GM20000 (cell line): ENCODE measurements at places on chromosomes 5 and 9.
A peak's percentile ranks its signal among the peaks of the same experiment; 100 is the strongest.

- DNase-seq, result no peak
These were observed 75.8 kb upstream of the PCAT7 start for GRCh38 chr9:94478755-94479730.

DNA sequence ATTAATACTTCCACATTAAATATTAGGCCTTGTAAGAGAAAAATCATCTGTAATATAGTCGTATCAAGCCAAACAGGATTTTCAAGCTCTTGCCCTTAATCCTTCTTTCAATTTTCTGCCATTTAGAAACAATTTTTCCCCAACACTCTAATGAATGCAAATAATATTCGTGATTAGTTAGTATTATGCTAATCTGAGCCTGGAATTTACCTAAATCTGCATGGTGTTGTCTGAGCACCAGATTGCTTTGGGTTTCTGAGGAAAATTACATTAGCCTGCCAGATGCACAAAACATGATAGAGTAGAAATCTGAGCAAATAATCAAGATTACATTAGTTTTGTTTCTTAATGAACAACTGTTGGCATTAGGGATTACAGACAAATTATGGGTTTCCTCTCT, 176.6 kb downstream of the ZDHHC21 start:
- DNase-seq, result no peak

GRCh38 chr5:169778622-169779596, 141.8 kb downstream of the DOCK2 start:
- DNase-seq, result peak; percentile 54

GRCh38 chr5:110346893-110347358, 379.5 kb downstream of the TMEM232 start:
- no peak for DNase-seq

GRCh38 chr5:159449925-159450324, 119.6 kb upstream of the IL12B start:
- no peak for DNase-seq

GRCh38 chr9:136047775-136048559, 47.1 kb downstream of the NACC2 start:
- peak; percentile 22 for DNase-seq

DNA sequence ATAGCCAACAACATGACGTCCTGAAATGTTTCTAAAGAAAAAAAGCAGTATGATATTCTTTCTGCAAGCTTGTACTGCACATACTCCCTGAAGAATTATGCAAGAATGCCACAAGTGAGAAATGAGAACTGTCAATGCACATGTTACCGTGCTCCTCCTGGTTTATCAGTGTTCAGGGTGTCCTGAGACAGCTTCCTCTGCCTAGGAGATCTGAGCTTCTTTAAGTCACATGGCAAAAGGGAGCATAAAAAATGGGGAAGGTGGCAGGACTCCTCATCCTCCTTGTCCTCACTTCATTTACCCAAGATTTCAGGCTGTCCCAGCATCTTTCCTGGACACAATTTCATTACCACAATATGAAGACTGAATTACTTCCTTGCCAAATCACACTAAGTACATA, 238.2 kb downstream of the GLIS3 start:
- no peak for DNase-seq

DNA sequence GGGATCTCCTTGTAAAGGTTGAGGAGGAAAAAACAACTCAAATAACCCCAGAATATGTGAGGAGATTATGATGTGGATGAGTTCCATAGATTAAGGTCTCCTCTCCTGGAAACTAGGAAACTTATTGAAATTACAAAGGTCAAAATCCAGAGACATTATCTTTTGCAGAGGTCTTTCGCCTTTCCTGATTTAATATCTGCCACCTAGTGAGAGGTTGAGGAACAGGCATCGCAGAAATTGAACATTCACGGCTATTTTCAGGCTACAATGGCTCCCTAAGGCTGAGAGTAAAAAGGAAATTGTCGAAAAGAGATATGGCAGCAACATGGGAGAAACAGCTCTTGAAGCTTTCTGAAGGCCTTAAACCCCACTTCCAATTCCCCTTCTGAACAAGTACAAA, 127.5 kb upstream of the PLCXD3 start:
- DNase-seq, result no peak

- DNase-seq, result no peak
These were observed 21.8 kb downstream of the C5orf22 start for GRCh38 chr5:31553863-31554262.

DNA sequence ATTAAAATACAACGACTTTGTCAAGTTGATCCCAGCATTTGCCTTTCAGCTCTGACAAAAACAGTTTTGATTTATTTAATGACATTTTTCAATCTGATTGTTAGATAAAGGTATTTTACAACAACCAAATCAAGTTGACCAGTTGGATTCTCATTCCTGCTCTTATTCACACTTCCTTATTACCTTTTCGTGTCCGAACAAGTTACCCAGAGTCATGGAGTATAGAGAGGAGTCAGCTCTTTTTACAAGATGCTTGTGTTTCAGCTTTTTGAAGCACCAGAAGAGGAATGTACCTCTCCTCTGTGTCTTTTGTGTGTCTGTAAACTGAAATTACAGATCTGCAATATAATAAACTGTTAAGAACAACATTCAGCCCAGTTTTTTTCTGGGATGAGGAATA, 151.3 kb upstream of the TMEM161B start:
- no peak for DNase-seq

DNA sequence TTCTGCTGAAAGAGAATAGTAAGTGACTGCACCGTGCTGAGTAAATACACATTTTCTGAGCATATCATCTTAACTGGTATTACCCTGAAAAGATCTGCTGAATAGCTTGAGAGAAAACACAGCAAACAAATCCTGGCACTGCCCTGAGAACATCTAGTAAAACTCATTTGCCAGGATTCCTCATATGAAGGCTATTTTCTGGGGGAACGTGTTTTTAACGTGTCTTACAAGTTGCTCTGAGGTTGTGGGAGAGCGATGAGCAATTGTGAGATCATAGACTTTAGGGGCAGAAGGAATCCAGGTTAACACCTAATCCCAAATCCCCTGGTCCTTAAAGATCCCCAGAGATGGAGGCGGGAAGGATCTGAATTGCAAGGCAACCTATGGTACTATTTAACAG, 331.9 kb upstream of the RFX3 start:
- DNase-seq, result no peak

DNA sequence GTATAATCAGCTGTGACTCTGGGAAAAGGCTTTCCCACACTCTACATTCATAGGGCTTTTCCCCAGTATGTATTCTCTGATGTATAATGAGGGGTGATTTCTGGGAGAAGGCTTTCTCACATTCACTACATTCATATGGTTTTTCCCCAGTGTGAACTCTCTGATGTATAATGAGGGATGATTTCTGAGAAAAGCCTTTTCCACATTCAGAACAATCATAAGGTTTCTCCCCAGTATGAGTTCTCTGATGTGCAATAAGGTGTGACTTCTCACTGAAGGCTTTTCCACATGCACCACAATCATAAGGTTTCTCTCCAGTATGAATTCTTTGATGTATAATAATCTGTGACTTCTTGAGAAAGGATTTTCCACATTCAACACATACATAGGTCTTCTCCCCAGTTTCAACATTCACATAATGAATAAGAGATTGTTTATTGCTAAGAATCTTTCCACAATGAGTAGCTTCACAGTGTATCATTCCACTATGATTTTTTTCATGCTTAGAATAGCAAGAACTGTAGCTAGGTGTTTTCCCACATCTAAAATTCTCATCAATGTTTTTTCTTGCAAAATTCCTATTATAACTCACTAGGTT, 26.7 kb upstream of the ZNF300 start:
- no peak for DNase-seq

DNA sequence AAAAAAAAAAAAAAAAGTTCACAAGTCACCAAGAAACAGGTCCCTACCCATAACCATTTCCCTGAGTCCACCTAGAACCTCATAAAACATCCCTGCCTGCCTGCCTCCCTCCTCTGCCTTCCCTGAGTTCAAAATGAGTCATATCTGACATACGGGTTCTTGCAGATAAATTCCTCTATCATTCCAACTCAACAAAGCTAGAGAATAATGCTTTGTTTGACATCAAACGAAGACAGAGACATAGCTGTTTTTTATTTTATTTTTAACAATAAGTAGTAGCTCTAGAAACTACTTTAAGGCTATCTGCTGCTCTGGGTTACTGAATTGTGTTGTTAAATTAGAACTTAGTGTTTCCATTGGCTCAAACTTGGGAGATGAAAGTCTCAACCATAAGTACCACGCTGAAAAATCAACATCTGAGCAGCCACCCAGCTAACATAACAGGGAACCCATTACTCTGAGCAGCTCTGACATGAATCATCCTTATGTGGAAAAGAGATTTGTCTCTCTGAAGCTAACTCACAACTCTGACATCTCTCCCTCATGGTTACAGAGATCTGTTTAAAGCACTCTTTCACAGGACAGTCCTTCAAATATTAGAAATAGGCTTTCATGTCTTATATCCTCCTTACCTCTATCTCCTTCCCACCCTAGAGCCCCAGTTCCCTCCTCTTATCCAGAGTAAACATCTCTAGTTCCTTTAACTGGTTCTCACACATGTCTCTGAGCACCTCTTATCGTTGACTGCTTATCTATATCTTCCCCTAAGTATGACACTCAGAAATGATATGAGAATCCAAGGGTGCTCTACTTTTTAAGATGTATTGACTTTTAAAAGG, 12.1 kb downstream of the TMEM245 start:
- no peak for DNase-seq

DNA sequence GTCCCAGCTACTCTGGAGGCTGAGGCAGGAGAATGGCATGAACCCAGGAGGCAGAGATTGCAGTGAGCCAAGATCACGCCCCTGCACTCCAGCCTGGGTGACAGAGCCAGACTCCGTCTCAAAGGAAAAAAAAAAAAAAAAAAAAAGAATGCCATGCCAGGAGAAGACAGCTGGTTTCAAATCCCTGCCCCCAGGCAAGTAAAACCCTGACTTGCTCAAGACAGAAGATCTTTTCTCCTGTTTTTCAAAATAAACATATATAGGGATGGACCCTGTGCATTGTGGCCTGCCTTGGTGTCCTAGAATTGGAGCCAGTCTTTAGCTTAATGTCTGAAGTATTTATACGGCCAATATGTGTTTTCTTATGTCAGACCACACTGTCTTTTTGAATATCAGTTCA, 177.1 kb downstream of the NR3C1 start:
- DNase-seq, result no peak

- no peak for DNase-seq
These were observed 48.9 kb downstream of the AHRR start for GRCh38 chr5:370311-370958.

DNA sequence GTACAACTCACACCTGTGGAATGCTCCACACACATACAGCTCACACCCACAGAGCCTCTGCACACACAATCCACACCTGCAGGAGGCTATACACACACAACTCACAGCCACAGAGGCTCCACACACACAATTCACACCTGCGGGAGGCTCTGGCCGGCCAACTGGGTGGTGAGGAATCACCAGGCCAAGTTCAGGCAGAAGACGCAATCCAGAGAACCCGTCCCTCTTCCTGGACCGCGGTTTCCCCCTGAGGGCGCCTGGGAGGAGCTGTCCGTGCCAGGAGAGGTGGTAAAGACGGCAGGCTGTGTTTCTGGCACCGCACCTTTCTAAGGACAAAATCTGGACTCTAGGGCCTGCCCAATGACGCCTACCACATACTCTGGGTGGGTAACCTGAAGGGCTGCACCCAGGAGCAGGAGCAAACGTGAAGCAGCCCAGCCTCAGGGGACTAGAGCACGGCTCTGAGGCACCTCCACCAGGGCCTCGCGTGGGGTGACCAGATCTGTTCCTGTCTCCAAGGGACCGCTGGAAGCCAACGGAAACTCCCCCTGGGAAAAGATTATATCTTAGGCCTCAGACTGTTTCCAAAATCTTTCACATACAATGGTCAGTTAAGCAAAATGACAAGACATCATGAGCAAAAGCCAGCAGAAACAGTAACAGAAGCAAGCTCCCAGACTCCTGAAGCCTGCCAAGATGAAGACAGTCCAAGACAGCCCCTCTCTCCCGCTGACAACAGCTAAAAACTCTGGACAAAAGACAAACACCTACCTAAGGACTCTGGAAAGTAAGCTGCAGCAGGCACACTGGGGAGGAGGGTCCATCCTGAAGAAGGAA, 16.9 kb downstream of the CAMSAP1 start:
- DNase-seq, result no peak

DNA sequence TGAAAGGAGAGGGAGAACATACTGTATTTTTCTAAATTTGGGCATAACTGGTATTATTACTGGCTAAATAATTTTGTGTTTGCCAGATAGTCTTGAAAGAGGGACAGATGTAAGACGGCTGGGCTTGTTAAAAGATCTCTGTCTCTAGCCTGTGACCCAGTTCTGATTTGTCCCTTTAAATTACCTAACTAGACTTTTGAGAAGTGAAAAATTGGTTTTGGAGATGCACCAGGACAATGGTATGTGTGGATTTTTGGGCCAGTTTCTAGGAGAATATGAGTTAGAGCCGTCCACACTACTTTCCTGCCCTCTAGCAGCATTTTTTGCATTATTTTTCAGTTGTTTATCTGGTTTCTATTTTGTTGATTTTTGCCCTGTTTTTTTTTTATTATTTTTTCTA, 33.5 kb downstream of the LNPEP start:
- no peak for DNase-seq

- DNase-seq, result no peak
These were observed 15.9 kb downstream of the GRHPR start for GRCh38 chr9:37438359-37438758.

- DNase-seq, result no peak
These were observed 23.6 kb upstream of the SARDH start for GRCh38 chr9:133761641-133762248.

GRCh38 chr5:67377631-67378030, 181.0 kb upstream of the CD180 start:
- no peak for DNase-seq

DNA sequence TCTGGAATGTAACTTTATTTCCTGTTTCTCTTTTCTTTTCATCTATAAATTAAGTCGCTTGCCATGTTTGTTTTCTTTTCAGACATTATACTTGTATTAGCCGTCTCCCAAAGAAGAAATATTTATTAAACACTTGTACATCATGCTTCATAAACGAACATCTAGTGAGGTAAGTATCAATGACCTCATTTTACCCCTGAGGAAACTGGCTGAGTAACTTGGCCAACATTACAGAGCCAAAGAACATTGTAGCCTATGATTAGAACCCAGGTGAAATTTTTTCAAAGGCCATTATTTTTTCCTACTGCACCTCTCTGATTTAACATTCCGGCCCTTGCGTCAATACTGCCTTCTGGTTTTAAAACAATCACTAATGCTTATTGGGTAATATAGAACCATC, 4.2 kb downstream of the FREM1 start:
- DNase-seq, result no peak

DNA sequence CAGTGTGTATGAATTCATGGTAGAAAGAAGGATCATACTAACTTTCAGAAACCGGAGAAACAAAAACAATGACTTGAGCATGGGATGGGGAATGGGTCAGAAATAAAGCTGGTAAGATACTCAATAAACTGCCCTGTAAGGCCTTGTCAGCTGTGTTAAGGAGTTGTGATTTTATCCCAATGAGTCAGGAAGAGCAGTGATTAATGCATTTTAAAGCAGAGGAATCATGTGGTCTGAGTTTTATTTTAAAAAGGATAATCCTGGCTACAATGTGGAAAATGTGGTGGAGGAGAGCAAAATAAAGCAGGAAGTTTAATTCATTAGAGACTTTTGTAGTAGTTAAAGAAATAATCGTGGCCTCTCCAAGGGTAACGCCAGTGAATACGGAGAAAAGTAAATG, 28.7 kb downstream of the DHX29 start:
- DNase-seq, result no peak

GRCh38 chr5:133287500-133287899, 235.7 kb downstream of the HSPA4 start:
- peak; percentile 34 for DNase-seq

GRCh38 chr5:151347369-151347768, at the start of gene SLC36A2:
Gene SLC36A2, minus strand, starts transcription at chr5:151347559. Its CDS starts 99 bp downstream, at chr5:151347460.
- DNase-seq, result no peak
